ENCODE measurements at places on chromosomes 4 and X.

GRCh38 chrX:11143931-11144678, 33.0 kb downstream of the HCCS start:
- peak; percentile 29 for DNase-seq

DNA sequence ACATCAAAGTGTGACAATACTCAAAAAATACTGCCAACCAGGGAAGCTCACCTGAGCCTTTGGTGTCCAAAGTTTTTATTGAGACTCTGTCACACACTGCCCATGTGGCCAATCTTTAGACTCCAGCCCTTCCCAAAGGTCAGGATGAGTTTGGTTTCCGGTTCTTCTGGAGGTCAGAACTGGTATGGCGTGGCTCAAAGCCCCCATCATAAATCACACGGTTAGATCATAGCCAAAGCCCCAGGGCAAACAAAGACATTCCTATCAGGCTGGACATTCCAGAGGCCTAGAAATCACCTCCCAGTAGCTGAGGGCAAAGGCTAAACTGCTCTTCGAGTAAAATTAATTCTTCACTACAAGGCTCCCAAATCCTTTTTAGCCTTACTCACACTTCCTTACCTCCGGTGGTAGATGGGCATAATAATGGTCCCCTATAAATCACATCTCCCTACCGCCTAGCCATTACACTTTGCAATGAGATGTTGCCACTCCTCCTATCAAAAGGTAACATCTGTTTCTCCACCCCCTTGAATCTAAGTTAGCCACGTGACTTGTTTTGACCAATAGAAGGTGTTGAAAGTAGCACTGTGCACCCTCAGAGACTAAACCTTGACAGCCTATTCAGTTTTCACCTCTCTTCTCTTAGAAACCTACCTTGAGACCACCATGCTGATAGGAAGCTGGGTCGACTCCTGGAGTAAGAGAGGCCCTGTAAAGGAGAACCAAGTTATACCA, 137.8 kb upstream of the DUSP21 start:
- no peak for DNase-seq

- DNase-seq, result no peak
These were observed 59.8 kb upstream of the RELL1 start for GRCh38 chr4:37745946-37746345.

GRCh38 chr4:3877236-3877635, 111.1 kb downstream of the ADRA2C start:
- no peak for DNase-seq

GRCh38 chr4:181301735-181302710, 941.2 kb upstream of the TENM3 start:
- DNase-seq, result no peak

DNA sequence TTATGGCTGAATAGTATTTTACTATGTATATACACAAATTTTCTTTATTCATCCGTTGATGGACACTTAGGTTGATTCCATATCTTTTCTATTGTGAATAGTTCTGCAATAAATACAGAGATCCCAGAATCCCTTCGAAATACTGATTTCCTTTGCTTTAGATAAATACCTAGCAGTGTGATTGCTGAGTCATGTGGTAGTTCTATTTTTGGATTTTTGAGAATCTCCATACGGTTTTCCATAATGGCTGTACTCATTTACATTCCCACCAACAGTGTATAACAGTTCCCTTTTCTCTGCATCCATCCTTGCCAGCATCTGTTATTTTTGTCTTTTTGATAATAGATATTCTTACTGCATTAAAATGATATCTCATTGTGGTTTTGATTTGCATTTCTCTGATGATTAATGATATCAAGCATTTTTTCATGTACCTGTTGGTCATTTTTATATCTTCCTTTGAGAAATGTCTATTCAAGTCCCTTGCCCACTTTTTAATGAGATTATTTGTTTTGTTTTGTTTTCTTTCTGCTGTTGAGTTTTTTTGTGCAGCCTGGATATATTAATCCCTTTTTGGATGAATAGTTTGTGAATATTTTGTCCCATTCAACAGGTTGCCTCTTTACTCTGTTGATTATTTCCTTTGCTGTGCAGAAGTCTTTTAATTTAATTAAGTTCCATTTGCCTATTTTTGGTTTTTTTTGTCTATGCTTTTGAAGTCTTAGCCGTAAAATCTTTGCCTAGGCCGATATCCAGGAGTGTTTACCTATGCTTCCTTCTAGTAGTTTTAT, 466.7 kb upstream of the TENM3 start:
- DNase-seq, result no peak

GRCh38 chrX:77731821-77732419, 54.1 kb downstream of the ATRX start:
- DNase-seq, result no peak

GRCh38 chr4:73222466-73223257, 35.9 kb downstream of the ANKRD17 start:
- peak; percentile 32 for DNase-seq

DNA sequence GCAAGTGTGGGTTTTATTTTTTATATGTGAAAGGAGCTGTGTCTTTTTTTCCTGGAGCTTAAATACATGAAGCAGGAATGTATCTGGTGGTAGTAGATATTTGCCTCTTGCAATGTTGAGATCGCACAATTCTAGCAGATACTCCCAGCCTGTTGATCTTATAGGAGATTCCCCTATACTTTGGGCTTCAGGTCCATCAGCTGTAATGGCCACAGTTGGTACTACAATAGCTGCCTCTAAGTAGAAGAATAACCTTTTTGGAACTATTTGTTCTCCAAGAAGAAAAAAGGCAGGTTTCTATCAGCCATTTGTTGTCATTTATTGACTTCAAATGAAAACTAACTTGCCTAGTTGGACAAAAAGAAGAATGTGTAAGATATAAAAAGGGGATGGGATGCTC, 37.7 kb downstream of the LIMCH1 start:
- DNase-seq, result no peak

- no peak for DNase-seq
These were observed 144.6 kb upstream of the KIT start for GRCh38 chr4:54513204-54513603.

GRCh38 chr4:85498068-85498733, 23.3 kb downstream of the ARHGAP24 start:
- no peak for DNase-seq

- DNase-seq, result no peak
These were observed 1.3 kb downstream of the TMEM47 start for GRCh38 chrX:34655501-34656455.

DNA sequence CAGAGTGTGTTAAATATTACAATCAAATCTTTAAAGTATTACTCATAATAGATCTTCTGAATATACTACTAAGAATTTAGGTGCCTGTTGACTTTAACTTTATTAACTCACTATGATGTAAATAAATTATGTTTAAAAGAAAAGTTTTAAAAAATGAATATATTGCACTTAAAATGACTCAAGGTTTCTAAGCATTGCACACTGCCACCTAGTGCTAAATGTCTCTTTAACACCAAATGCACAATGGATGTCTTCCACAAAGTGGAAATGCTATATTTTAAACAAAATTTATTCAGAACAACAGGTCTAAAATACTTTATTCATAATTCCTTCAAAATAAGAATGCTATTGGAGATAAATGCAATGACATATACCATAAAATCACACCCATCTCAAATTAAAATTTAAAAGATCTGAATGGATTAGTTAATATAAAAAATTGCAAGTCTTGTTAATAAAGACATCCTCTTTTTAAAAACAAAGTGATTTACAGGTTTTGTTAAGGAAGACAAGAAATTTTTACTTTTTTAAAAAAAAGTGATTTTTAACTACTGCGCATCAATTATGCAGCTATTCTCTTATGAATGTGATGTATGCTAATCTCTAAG, 5.5 kb downstream of the INPP4B start:
- no peak for DNase-seq

DNA sequence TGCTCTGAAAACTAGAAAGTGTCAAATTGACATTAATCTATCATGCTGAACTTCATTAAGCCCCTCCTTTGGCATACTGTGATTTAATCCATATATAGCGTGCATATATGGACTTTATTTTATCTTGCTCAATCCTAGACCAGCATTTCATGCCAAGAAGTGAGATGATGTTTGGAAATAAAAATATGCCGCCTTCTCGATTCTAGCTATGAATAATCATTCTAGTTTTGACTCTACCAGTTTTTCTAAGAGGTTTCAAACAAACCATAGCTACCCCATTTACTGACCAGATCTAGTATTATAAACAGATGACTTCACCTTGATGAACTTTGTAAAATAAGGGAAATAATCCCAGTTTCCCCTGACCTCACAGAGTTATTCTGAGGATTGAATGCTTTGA, 95.0 kb downstream of the ARX start:
- no peak for DNase-seq

GRCh38 chr4:189838821-189839497, 101.7 kb upstream of the FRG1 start:
- DNase-seq, result no peak

DNA sequence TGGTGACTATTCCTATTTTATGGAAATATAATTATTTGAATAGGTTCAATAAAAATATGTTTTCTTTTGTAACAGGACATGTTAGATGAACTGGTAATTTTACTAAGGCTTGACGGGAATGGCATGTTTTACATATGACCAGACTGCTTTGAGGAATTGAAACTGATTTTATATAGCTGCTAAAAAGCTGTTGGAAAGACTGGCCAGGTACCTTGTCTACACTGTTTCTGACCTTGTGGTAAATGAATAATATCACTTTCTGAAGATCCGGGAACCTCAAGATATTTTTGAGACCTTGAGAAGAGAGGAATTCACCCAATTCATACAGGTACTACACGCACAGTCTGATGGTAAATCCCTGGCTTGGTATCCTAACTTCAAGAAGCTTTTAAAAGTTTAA, 42.1 kb upstream of the USP46 start:
- no peak for DNase-seq

DNA sequence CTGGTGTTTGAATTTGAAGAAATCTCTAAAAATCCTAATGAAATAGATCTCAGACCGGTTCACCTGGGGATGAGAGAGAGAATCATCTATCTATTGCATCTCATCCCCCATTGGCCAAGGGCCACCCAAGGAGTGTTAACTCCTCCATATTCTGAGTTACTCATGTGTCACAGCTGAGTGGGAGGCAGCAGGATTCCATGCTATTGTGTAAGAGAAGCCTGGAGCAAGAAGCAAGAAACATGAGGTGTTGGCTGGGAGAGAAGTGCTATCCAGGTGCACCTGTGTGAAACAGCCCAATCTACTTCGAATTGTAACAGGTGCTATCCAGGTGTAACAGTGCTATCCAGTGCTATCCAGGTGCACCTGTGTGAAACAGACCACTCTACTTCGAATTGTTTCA, 150.3 kb upstream of the MAOA start:
- DNase-seq, result no peak

- no peak for DNase-seq
These were observed 153.7 kb downstream of the CLCN4 start for GRCh38 chrX:10310511-10310910.

DNA sequence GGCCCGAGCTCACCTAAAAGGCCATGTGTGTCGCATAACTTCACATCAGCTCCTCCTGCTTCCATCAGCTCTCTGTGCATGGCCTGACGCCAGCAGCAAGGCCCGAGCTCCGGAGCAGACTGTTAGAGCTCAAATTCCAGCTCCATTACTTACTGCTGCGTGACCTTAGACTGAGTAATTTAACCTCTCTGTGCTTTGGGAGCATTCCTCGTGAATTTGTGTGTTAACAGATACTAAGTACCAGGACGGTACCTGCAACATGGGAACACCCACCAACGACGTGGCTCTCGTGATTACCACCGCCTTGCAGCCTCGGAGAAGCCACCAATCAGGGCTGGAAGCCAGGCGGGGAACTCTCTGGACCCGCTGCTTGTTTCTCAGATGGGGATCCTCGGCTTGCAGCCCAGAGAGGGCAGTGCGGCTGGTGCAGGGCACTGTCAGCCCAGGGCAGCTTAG, 12.9 kb downstream of the LETM1 start:
- DNase-seq, result no peak

- no peak for DNase-seq
These were observed 14.8 kb downstream of the PPP2R3B start for GRCh38 chrX:371907-372306.

DNA sequence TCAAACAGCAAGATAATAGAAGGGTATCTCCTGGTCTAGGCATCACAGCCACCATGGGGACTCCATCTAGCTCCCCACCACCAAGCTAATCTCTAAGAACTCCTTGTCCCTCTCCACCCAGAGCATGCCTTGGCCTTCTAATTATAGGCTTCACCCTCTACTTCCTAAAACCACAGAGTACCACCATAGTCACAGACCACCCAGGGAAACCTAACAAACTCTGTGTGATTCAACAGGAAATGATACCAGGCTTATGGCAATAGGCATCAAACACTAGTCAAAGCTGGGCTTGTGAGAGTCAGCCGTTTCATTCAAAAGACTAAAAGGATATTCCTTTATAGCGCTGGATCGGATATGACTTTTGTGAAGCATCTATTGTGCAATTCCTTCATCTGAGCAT, 91.5 kb upstream of the NALF2 start:
- DNase-seq, result no peak

DNA sequence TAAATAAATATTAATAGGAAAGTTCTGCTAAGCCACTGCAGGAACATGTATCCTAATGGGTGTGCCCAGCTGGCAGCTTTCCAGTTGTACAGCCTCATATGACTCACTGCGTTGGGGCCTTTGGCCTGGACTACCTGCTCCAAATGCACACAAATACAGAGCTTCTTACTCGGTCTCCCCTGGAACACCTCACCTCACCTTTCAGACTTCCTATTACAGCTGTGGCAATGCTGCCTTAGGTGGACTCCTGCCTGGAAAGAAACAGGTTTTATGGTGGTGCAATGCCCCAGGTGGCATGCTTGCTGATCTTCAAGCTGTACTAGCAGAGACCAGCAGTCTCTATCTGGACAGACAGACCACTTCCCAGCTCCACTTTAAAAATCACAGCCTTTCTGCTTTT, 85.7 kb upstream of the EXOC1L start:
- no peak for DNase-seq

GRCh38 chr4:99856166-99856565, 38.1 kb downstream of the LAMTOR3 start:
- no peak for DNase-seq

GRCh38 chrX:24799078-24799477, 105.4 kb downstream of the POLA1 start:
- DNase-seq, result no peak

DNA sequence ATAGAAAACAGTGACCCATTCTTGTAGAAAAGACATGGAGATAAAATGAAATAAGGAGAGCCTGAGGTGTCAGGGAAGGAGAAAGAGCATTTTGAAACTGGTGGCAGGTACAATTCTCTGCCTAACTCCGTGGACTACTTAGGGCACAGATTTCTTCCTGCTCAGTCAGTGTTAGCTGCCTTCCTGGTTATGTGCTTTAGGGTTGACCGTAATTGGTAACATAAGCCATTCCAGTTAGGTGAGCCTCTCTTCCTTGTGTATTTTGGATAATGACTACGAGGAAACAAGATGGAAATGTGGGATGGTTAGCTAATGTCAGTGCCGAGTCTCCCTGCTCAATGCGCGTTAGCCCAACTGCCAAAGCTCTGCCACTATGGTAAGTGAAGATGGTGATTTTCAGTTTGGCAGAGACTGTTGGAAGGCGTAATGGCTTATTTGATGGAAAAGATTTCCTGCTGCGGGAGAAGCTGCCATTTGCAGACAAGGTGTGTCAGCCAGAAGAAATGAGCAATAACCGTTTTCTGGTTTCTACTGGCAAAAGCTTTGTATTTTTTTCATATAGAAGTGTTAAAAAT, 174.1 kb downstream of the CBR4 start:
- DNase-seq, result no peak
